ENCODE measurements at places on chromosomes 1 and 21.

- no peak for DNase-seq
Measured at GRCh38 chr1:223212441-223212840, 69.4 kb upstream of the TLR5 start.

GRCh38 chr1:182671750-182672486 is 12.5 kb downstream of the RGS8 start:
- no peak for DNase-seq

DNA sequence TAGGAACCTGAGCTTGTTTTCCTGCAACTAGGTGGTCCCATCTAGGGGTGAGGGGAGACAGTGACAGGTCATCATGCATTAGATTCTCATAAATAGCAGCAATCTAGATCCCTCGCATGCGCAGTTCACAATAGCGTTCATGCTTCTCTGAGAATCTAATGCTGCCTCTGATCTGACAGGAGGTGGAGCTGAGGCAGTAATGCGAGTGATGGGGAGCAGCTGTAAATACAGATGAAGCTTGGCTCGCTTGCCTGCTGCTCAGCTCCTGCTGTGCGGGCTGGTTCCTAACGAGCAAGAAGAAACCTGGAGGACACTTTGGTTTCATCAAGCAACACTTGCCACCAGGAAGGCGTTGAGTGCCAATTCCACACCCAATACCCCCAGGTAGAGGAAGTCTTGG is 95.1 kb upstream of the OLIG2 start:
- no peak for DNase-seq

DNA sequence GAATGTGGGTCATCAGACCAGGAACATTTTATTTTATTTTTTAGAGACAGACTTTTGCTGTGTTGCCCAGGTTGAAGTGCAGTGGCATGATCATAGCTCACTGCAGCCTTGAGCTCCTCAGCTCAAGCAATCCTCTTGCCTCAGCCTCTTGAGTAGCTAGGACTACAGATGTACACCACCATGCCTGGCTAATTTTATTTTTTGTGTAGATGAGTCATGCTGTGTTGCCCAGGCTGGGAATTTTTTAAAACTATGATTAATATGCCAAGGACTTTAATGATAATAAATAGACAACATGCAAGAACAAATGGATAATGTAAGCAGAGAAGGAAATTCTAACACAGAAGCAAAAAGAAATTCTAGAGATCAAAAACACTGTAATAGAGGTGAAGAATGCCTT is 142.4 kb downstream of the AK5 start:
- no peak for DNase-seq

DNA sequence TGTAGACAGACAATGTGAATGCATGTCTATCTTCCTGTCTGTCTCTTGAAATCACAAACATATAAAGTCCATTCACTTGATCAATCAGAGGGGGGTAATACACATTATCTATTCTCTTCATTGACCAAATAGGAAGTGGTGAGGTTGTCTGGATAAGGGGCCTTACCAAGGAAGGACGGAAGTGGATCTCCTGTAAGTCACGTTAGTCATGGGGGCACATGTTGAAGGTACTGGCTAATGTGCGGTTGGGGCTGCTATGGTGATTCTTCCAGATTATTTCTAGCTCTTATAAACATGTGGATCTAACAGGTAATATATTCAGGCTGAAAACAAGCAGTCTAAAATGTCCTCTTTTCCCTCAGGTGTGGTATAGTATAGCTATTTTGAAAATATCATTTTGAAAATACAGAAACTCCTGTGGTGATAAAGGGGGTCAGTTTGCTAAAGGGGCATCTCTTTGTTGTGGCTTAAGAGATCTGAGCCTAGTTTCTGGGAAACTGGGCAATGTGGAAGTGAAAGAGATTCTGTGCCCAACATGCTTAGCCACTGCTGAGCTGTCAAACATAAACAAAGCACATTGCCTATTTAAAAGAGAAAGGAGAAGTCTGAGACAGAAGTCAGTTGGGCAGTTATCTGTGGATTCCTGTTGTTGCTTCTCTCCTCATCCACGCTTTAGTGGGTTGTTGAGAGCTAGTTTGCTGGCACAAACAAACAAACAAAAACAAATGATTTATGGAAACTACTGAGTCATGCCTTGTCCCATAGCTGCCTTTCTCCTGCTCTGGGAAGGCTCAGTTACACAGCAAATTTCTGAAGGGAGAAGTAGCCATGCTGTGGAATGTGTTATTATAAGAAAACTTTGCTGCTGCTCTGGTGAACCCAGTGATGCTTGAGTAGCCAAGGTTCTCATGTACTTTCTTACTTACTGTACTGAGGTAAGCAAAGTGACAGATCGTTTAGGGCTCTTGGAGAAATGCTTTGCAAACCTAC is 166.9 kb downstream of the HLX start:
- no peak for DNase-seq

DNA sequence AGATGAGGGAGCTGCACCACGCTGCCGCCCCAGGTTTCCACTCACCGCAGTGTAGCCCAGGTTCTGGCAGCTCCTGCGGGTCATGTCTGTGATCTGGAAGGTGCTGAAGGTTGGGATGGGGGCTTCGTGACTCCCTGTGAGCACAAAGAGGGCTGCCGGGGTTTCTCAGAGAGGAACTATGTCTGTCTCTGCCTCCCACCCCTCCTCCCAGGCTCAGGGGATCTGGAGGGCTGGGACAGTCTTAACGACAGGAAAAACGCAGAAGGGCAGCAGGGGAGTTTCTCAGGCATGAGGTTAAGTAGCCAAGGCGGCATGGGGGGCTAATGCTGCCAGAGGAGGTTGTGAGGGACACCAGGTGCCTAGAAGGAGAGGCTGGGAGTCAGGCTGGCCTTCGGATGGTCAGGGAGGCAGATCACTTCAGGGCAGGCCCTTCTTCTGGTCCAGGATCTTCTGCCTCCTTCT is 656 bp downstream of the SH2D2A start:
- DNase-seq, result no peak

- no peak for DNase-seq
Measured at GRCh38 chr1:177944016-177944949, 25.6 kb downstream of the SEC16B start.

DNA sequence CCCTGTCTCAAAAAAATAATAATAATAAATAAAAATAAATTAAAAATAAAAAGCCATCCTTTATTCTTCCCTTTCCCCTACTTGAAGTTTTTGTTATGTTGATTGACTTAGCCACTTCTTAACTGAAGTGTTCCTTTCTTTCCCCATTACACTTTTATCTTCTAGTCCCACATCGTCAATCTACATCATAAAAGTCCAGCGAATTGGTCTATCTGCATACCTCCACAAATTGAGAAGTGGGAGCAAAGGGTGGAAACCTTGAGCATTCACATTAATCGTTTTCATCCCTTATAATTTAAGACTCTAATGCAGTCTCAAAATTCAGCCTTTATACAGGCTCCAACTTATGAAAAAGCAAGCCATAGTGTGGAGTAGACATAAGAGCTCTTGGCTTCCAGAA is 6.5 kb upstream of the ZYG11A start:
- no peak for DNase-seq

- DNase-seq, result no peak
Measured at GRCh38 chr21:44581158-44581557, 754 bp upstream of the KRTAP10-5 start.

GRCh38 chr1:28437924-28438699 is 67.7 kb upstream of the RCC1 start:
- DNase-seq, result no peak

GRCh38 chr1:201266774-201267173 is 16.5 kb upstream of the PKP1 start:
- no peak for DNase-seq

- peak; percentile 2 for DNase-seq
Measured at GRCh38 chr21:22120616-22121266, 1122.5 kb downstream of the NCAM2 start.

DNA sequence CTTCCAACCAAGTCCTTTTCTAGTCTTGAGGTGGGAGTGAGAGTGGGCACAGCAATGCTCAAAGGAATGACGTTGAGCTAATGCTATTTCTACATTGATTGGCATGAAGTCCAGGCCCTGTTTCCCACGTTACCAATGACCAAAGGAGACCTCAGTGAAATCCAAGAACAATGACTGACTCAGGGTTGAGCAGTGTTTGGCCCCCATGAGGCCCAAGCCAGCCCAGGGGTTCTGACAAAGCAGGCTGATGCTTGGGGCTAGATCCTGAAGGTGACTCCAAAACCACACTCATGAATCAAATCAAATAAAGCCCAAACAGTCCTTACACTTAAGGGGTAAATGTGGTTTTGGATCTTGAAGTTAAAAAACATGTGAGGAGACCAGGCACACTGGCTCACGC is 278.5 kb upstream of the GJB5 start:
- no peak for DNase-seq

DNA sequence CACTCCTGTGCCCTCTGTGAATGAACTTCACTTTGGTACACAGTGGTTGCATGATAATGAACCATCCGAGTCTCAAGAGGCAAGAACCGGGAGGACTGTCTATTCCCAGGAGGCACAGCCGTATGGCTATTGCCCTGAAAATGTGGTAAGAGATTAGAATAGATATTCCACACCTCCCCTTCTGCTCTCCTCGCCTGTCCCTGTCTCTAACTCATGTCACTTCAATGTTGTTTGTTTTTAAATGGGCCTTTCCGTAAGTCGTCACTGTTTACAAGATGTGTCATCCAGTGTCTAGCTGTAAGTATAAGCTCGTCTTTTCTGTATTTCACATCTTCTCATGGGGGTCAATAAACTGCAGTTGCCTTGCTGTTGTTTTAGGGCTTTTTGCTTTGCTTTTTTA is 122.2 kb downstream of the PATJ start:
- DNase-seq, result no peak

DNA sequence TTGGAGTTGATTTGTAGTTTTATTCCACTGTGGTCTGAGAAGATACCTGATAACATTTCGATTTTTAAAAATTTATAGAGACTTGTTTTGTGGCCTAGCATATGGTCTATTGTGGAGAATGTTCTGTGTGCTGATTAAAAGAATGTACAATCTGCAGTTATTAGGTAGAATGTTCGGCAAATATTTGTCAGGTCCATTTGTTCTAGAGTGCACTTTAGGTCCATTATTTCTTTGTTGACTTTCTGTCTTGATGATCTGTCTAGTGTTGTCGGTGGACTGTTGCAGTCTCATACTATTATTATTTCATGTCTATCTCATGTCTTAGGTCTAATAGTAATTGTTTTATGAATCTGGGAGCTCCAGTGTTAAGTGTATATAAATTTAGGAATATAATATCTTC is 116.8 kb downstream of the NME7 start:
- DNase-seq, result no peak

GRCh38 chr1:22736501-22737080 is 26.0 kb downstream of the EPHB2 start:
- no peak for DNase-seq

DNA sequence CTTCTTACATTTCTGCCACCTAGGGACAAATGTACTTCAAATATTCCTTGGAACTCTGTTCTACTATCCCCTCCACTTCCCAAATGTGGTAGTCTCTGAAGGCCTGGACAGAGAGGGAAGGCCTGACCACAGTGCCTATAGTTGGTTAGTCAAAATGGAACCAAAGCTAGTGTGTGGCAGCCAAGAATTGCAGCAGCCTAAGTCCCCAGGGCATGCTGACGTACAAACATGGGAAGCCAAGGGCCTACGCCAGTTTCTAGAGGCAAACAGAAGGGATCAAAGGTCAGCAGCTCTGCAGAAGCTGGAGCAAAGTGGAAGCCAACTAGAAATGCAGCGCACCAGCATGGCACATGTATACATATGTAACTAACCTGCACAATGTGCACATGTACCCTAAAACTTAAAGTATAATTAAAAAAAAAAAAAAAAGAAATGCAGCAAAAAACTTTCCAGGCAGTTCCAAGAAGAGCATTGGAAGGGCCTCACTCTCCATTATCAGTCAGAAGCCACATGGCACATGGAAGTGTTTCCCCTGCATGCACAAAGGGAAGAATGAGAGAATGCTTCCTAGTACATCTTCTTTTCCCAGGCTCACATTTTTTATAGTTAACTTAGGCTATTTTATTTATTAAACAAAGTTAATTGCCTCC is 39.4 kb upstream of the GADD45A start:
- DNase-seq, result no peak

- no peak for DNase-seq
Measured at GRCh38 chr1:209130886-209131285, 452.6 kb upstream of the CAMK1G start.

GRCh38 chr1:178057141-178057765 is 36.7 kb upstream of the RASAL2 start:
- DNase-seq, result no peak

GRCh38 chr1:94339206-94339927 is 78.8 kb upstream of the ABCD3 start:
- no peak for DNase-seq

- peak; percentile 47 for DNase-seq
Measured at GRCh38 chr1:227449051-227449450, 114.3 kb upstream of the ZNF678 start.

DNA sequence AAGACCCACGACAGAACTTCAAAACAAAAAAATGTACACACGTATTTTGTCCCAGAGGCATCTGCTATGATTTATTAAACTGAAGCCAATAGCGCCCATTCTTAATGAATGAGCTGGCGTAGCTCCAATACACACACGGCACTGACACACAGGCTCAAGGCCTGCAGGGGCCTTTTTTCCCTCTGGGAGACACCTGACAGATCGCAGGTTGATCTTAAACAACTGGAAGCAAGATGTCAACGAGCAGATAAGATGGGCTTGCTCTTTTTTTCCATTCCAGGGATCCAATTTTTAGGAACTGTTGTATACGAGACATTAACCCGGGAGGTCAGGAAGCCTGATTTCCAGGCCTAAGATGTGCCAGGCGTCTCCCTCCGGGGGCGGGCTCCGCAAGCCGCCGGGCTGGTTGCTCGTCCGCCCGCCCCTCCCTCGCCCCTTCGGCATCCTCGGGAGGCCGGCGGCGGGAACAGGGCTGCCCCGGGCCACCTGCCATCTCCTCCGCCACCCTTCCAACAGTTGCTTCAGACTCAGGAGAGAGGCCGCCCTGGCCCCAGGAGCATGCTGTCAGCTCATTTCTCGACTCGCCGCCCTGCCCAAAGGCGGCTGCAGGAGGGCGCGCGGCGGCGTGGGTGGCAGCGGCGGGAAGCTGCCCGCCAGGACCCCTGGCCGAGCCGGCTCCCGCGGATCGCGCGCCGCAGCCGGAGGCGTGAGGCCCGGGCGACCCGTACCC is 735 bp downstream of the TTC13 start:
- DNase-seq, result no peak

DNA sequence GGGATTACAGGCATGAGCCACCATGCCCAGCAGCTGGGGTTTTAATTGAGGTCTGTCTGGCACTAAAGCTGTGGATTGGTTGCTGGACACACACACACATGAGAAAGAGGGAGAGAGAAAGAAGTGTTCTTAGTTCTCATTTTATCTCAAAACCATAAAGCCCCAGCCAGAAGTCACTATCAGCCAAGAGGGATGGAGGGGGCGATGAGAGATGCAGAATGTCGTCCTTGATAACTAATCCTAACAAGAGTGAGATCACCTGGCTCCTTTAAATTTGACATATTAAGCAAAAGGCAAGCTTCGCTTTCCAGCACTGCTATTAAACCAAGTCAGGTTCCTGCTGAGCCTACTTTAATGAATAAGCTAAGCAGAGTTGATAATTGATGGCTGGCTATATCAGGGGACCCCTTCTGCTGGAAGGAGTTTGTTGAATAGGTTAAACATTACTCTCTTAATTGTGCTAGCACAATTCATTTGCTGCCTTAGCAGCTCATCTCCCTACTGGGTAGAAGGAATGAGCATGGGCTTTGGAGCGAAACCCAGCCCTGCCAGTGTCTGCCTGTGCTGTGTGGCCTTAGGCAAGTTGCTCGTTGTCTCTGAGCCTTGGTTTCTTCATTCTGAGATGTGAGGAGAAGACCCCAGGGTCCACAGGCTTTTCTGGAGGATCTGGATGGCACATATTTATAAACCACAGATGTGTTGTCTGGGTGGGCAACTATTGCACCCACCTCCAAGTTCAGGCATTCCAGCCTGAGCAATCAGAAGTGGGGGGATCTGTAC is 50.8 kb downstream of the ALPL start:
- no peak for DNase-seq

All from iPS DF 6.9 (cell line).